ENCODE measurements at places on chromosomes 13 and 19. TPM values are rescaled to one million over a fixed set of nuclear protein-coding genes. Genes with fewer than 3 reads are reported as not detected.

The NR2C2AP gene
- total RNA-seq, result 5.5 TPM

- DNase-seq, result no peak
These were observed 133.7 kb downstream of the RAP2A start for GRCh38 chr13:97567510-97568243.

GRCh38 chr19:30204721-30205120 is 167.5 kb upstream of the ZNF536 start:
- no peak for DNase-seq

The RXFP2 gene
- not detected for total RNA-seq

DNA sequence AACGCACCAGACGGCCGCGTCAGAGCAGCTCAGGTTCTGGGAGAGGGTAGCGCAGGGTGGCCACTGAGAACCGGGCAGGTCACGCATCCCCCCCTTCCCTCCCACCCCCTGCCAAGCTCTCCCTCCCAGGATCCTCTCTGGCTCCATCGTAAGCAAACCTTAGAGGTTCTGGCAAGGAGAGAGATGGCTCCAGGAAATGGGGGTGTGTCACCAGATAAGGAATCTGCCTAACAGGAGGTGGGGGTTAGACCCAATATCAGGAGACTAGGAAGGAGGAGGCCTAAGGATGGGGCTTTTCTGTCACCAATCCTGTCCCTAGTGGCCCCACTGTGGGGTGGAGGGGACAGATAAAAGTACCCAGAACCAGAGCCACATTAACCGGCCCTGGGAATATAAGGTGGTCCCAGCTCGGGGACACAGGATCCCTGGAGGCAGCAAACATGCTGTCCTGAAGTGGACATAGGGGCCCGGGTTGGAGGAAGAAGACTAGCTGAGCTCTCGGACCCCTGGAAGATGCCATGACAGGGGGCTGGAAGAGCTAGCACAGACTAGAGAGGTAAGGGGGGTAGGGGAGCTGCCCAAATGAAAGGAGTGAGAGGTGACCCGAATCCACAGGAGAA is 1.9 kb downstream of the PPP1R12C start:
- no peak for DNase-seq

DNA sequence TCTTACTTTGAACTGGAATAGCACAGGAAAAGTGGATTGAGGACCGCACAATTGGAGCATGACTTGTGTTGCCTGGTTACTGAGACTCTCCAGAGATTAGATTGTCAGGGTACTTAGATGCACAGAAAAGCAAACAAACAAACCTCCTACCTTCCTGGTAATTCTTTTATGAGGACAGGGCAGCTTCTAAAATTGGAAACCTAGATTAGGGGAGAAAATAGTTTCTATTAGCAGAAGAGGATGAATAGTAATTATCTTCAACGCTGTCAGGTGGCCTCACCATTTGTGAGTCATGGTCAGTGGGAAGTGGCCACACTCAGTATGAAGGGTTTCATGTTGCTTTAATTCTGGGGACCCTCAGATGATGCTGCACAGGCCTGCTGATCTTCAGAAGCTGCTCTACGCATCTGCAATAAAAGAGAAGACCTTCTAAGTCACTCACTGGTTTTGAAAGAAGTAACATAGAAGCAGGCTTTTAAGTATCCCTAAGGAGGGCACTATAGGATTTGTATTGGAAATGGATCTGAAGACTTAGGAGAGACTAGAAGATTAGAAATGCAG is 106.8 kb downstream of the LACC1 start:
- DNase-seq, result no peak

The WDR88 gene
- not detected for total RNA-seq

- DNase-seq, result no peak
These were observed 73.7 kb downstream of the LACC1 start for GRCh38 chr13:43953370-43953769.

GRCh38 chr13:34502011-34502410 is 440.1 kb upstream of the NBEA start:
- no peak for DNase-seq

- no peak for DNase-seq
These were observed 213.9 kb upstream of the ZNF536 start for GRCh38 chr19:30158067-30158892.

- DNase-seq, result peak; percentile 67
These were observed at the start of gene TBXA2R for GRCh38 chr19:3606690-3607289. Gene TBXA2R (minus strand): TSS chr19:3606875. CDS start chr19:3600634, 6,241 bp downstream.

DNA sequence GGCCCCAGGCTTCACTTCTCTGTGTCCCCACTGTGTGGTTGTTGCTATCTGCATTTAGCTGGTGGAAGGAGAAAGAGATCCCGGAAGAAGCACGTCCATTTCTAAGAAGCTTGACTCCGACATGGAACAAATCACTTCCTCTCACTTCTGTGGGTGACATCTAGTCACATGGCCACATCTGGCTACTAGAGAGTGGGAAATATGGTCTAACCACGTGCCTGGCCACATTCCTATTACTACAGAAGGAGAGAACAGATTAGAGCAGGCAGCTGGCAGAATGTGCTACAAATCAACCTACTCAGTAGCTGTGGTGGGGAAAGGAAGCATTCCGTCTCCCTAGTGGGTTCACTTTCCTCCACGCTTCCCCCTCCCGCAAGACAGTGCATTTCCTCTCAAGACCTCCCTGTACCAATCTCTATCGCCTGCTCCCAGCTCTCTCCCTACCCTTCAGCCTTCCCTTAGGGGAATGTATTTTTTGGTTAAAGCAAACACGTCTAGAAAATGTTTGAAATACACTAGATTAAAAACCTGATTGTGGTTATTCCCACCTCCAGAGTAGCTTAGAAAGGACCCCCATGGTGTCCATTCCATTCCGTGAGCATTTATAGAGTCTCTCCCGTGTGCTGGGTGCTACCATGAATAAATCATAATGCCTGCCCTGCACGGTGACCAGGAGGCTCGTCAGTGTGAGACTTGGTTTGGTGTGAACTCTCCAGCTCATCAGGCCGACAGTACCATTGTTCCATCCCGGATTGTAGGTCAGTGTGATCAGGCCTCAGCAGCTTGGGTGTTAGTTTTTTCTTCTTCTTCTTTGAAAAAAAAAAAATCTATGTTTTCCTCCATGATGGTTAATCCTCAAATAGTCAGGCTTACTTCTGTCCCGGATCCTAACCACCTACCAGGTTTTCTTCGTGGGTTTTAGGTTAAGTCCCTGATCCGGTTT is 8.0 kb upstream of the AMER2 start:
- DNase-seq, result no peak

DNA sequence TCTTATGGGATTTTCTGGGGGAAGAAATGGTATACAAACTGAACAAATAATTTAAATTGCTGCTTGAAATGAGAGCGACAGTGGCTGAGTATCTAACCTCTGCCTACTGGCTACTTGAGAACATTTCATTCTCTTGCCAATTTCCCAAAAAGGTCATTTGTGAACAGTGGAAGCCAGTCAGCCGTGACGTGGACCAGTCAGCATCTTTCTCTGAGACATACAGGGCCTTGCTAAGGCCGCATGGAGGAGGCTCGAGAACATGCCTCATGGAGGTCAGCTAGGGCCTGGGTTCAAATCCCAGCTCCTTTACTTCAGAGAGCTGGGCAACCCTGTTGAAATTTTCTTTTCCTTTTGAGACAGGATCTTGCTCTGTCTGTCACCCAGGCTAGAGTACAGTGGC is 20.3 kb downstream of the ZC3H4 start:
- no peak for DNase-seq

DNA sequence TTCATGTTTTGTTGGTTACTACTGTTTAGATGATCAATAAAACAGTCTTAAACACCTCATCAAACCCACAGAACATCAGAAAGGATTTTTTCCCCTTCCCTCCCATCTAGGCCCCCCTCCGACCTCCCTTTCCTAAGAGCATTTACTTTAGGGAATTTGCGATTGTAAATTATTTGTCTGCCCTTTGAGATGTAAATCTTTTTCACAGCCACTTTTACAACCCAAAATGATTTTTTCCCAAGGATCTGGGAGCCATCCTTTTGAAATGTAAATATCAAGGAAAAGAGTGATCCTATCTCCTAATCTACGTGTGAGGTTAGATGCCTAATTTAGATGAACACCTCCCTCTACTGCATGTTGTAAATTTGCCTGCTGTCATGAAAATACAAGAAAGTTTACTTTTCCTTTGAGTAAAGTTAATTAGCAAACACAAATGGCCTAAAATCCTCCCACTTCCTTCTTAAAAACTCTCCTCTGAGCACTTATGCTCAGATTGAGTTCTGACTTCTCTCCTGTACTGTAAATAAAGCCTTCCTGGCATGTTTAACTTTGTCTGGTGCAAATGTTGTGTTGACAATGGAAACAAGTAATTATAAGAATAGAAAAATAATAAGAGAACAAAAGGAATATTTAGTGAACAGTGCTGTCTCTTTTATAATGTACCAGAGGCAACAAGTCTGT is 1646.9 kb upstream of the SPRY2 start:
- DNase-seq, result no peak

DNA sequence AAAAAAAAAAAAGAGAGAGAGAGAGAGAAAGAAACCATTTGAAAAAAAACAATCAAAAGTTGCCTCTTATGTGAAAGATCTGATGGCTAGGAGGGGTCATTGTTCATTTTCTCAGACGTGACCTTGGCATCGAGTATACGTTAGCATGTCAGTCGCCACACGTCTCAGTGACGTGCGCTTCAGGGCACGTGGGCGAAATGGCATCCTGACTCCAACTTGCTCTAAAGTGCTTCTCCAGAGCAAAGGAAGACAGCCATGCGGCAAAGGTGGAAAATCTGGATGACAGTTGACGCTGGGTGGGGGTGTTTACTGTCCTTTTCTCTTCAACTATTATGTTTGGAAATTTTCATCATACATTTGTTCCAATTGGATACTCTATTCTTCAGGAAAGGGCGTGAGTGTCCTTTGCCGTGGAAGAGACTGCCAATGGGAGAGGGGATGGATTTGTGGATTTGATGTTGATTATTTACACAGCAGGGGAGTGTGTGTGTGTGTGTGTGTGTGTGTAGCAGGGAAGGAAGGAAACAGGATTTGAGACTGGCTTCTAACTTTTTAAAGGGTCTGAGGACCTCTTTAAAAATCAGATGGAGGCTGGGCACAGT is 25.0 kb downstream of the KLF2 start:
- no peak for DNase-seq

The IGFL3 gene
- total RNA-seq, result not detected

- no peak for DNase-seq
These were observed 909 bp downstream of the RFXANK start for GRCh38 chr19:19192910-19193423.

The SERP2 gene
- total RNA-seq, result 22.3 TPM

DNA sequence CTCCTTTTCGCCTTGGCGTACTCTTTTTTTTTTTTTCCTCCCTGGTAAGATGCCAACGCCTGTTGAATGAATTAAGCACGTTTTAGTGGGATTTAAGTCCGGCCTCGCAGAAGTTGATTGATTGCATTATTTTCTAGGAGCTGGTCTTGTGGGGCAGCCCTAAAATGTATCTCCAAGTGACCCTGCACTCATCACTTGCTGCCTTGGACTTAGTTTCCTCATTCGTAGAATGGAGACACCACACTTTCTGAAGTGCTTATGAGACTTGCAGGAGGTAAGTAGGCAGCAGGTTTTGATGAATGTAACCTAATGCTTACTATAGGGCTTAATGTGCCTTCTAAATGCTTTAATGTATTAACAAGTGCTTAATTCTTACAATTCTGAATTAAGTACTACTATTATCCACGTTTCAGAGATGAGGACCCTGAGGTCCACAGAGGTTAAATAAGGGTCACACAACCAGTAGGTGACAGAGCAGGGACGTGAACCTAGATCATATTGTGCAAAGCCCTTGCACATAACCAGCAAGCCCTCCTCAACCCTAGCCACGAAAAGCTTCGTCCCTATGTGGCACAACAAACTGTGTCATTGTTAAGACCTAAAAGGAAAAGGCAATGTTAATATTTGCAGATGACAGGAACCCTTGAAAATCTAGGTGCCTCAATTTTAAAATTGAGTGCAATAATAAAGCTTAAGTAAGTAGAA is 514 bp upstream of the ARGLU1 start:
- DNase-seq, result no peak

The SYNGR4 gene
- total RNA-seq, result not detected

The CGB8 gene
- not detected for total RNA-seq

DNA sequence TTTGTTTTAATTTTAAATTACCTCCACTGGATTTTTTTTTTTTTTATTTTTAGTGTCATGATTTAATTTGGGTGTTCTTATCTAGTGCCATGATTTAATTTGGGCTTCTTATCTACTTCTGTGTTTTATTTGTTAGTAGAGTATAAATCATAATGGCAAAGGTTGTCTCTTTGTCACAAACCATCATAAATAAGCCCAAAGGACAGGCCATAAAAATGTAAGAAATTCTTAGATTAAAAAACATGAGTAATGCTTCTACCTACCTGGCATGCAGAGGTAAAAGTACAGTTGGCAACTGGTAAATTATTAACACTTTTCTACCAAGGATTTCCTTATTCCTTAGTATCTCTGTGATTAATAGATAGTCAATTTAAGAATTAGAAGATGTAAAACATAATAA is 55.2 kb downstream of the ERCC5 start:
- DNase-seq, result no peak

- no peak for DNase-seq
These were observed 1.8 kb upstream of the NEK5 start for GRCh38 chr13:52130641-52131040.

DNA sequence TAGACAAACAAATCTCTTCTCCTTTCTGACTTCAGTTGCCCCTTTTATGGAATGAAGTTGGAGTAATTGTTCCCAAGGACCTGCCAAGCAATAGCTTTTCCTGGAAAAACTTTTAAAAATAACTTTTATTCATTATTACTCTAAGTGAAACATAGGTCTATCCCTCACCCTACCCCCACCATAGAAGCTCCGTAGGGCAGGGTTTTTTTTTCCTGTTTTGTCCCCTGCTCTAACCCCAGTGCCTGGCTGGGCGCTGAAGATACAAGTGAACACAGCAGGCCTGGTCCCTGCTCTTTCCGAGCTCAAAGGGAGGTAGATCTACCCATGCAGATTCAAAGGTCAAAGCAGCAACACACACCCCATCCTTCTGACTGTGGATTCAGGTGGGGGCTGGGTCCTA is 8.7 kb upstream of the GNG8 start:
- DNase-seq, result no peak

The IGSF23 gene
- not detected for total RNA-seq

The SHKBP1 gene
- 170 TPM for total RNA-seq

- no peak for DNase-seq
These were observed 9.9 kb upstream of the KLHL26 start for GRCh38 chr19:18626906-18627305.

DNA sequence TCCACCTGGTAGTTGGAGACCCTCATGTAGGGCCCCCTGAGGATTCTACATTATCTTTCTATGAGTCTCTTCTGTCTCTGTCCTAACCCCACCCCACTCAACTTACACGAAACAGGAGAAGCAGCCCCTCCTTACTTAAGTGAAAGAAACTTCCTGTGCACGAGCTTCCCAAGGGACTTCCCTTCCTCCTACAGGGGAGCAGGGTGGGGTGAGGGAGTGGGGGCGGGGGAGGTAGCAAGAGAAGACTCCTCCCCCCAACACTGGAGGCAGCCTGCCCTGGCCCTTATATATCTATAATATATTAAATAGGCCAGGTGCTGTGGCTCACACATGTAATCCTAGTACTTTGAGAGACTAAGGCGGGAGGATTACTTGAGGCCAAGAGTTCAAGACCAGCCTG is 5.5 kb upstream of the PDE4C start:
- DNase-seq, result no peak

Measured in glutamatergic neuron (in vitro differentiated cells).